ENCODE measurements at places on chromosomes 6 and 20. TPM values are rescaled to one million over a fixed set of nuclear protein-coding genes. Genes with fewer than 3 reads are reported as not detected.

GRCh38 chr6:144246988-144247387, 38.1 kb upstream of the UTRN start:
- no peak overlapping the region for H3K4me3 ChIP-seq
- no peaks in the 10 kb centered on the region for H3K36me3 ChIP-seq
- H3K27ac ChIP-seq: no peak overlapping the region
- H3K4me1 ChIP-seq: peaks cover 28% of the 10 kb centered on the region
- DNase-seq: no peak

DNA sequence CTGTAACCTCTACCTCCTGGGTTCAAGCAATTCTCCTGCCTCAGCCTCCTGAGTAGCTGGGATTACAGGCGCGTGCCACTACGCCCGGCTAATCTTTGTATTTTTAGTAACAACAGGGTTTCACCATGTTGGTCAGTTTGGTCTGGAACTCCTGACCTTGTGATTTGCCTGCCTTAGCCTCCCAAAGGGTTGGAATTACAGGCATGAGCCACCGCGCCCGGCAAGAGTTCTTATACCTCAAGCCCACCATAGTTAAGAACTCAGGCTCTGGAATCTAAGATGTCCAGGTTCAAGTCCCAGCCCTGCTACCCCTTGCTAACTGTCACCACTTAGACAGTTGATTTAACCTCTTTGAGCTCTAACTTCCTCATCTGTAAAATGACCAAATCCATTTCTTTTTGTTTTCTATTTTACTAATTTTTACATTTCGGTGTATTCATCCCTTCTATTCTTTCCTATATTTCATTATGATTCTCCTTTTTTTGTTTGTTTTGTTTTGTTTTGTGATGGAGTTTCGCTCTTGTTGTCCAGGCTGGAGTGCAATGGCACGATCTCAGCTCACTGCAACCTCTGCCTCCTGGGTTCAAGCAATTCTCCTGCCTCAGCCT, 104.8 kb upstream of the ZNF217 start:
- no peak overlapping the region for H3K27ac ChIP-seq
- no peaks in the 10 kb centered on the region for H3K4me1 ChIP-seq
- no peak overlapping the region for H3K4me3 ChIP-seq
- H3K27me3 ChIP-seq: no peaks in the 10 kb centered on the region
- DNase-seq: no peak
- no peaks in the 10 kb centered on the region for H3K36me3 ChIP-seq

DNA sequence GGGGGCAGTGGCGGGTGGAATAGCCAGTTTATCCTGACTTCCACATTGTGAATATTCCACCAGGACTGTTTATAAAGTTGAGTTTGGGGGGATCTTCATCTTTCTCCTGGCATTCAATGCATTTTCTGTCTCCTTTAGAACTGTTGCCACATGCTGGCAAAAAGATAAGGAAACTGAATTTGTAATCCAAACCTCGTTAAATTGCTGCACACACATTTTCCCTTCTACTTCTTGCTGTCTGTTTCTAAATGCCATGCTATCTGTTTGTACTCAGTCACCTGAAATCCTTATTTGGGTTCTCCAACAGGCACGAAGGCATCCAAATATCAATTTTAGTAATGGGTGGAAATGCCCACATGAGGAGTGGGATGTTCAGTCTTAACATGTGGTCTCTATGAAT, 180.2 kb upstream of the CCN2 start:
- peaks cover 50% of the 10 kb centered on the region for H3K4me1 ChIP-seq
- DNase-seq: no peak
- H3K36me3 ChIP-seq: no peaks in the 10 kb centered on the region
- peak overlapping the region; percentile 95 for H3K27ac ChIP-seq

DNA sequence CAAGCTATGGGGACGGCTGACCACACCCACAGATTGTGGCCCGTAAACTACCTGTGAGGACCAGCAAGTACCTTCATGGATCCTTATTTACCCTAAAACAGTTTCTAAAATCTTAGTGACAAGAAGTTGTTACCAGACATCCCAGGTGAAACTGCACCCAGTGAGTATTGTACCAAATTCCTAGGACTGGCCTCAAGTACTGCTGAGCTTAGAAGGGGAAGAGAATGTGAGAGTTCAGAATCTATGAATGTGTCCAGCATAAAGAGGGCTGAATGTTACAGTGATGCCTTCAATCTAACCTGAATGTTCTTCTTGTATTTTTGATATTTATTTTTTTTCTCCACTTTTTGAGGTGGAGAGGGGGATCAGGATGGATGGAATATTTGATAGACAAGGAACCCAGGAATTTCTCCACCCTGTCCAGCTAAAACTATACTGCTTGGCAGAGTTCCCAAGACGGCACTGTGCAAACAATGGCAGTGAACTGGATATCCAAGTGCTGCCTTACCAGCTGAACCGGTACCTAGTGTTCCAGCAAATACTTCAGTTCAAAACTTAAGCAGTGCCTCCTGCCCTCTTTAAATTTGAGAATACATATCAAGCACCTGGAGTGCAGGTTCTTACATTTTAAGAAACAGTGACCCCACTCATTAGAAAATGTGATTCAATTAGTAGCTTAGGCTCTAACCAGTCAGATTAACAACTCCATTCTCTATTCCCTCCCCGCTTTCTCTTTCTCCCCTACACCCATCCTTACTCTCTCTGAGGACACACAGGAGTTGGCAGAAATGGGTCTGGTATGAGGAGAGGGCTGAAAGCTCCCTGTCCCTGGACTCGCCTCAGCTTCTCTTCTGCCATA, 427.3 kb upstream of the FLRT3 start:
- no peak overlapping the region for H3K4me3 ChIP-seq
- H3K36me3 ChIP-seq: peaks cover 1% of the 10 kb centered on the region
- no peak overlapping the region for H3K27ac ChIP-seq
- DNase-seq: no peak
- H3K4me1 ChIP-seq: no peaks in the 10 kb centered on the region
- peaks cover 9% of the 10 kb centered on the region for H3K27me3 ChIP-seq

GRCh38 chr6:148438632-148439031, 96.0 kb downstream of the SASH1 start:
- H3K4me1 ChIP-seq: peaks cover 41% of the 10 kb centered on the region
- H3K4me3 ChIP-seq: no peak overlapping the region
- DNase-seq: no peak
- no peak overlapping the region for H3K27ac ChIP-seq

GRCh38 chr20:47262365-47263013, 94.0 kb downstream of the ZMYND8 start:
- H3K4me3 ChIP-seq: no peak overlapping the region
- no peak for DNase-seq
- no peaks in the 10 kb centered on the region for H3K27me3 ChIP-seq
- peaks cover 29% of the 10 kb centered on the region for H3K36me3 ChIP-seq

DNA sequence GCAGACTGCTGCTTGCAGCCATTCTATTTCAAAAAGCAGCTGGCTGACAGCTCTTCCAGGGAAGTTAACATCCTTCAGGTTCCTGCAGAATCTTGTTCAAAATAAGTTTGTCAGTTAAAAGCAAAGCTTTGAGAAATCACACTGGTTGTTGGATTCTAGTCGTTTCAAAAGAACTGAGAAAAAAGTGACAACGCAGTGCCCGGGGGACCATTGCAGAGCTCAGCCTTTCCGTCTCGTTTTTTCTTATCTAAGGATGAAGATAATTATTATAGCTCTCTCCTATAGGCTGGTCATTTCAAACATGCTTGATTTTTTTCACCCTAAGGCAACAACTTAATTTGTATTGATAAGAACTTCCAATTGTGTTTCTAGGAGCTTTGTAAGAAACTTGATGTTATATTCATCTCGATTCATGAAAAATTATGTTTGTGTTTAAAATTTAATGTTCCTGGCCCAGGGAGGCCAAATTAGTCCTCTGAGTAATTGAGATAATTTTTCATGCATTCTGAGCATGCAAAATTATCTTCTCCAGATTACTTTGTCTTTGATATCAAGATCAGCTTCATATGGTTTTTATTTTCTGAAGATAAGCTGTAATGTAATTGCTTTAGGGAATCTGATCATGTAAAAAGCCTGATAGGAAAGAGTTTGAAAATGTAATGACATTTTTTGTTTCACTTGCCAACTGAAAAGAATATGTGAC, 58.4 kb downstream of the SNAP25 start:
- H3K27me3 ChIP-seq: no peaks in the 10 kb centered on the region
- no peaks in the 10 kb centered on the region for H3K36me3 ChIP-seq
- H3K4me3 ChIP-seq: no peak overlapping the region
- no peak for DNase-seq

DNA sequence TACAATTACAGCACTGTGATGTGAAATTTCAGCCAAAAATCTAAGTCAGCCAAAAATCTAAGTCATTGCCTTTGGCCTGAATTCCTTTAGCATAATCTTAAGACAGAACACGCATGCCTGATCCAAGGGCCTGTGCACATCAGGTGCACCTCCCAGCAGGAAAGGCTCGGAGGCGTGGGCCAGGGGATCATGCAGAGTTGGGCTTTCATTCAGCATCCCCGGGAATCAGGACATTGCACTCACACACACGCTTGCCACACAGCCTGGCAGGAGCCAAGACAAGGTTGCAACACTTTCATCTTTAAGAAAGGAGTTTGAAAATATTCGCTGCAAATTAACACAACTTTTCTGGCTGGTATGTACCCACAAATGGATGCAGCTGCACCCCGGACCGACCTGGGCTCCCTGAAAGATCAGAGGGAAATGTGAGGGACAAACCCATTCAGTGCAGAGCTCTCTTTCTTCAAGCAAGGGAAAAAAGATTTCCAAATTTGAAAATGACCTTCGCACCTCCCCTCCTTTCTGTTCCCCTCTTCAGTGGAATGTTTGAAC, 48.8 kb downstream of the ERMARD start:
- H3K4me1 ChIP-seq: peaks cover 12% of the 10 kb centered on the region
- DNase-seq: no peak
- H3K27me3 ChIP-seq: peaks cover 25% of the 10 kb centered on the region
- no peak overlapping the region for H3K27ac ChIP-seq
- no peaks in the 10 kb centered on the region for H3K36me3 ChIP-seq
- no peak overlapping the region for H3K4me3 ChIP-seq

DNA sequence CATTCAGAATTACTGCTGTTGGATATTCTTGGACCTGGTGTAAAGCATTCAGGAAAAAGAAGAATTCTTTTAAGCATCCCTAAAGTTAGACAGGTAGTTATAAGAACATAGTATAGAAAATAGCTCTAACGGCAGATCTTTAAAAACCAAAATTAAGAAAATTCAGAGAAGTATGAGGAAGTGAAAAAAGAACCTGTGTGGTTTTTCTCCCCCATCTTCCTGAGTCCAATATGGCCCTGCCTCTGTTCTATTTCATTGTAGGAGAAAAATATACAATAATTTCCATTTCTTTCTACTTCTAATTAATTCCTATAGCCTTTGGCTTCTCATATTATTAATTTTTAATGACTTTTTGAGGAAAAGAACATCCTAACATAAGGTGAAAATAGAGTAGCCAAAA, 47.1 kb downstream of the FHL5 start:
- no peak for DNase-seq
- peaks cover 29% of the 10 kb centered on the region for H3K27me3 ChIP-seq
- H3K27ac ChIP-seq: no peak overlapping the region
- no peaks in the 10 kb centered on the region for H3K36me3 ChIP-seq
- H3K4me3 ChIP-seq: no peak overlapping the region

GRCh38 chr6:83804886-83805285, 48.3 kb upstream of the RIPPLY2 start:
- H3K4me3 ChIP-seq: no peak overlapping the region
- H3K4me1 ChIP-seq: no peaks in the 10 kb centered on the region
- peaks cover 12% of the 10 kb centered on the region for H3K27me3 ChIP-seq

DNA sequence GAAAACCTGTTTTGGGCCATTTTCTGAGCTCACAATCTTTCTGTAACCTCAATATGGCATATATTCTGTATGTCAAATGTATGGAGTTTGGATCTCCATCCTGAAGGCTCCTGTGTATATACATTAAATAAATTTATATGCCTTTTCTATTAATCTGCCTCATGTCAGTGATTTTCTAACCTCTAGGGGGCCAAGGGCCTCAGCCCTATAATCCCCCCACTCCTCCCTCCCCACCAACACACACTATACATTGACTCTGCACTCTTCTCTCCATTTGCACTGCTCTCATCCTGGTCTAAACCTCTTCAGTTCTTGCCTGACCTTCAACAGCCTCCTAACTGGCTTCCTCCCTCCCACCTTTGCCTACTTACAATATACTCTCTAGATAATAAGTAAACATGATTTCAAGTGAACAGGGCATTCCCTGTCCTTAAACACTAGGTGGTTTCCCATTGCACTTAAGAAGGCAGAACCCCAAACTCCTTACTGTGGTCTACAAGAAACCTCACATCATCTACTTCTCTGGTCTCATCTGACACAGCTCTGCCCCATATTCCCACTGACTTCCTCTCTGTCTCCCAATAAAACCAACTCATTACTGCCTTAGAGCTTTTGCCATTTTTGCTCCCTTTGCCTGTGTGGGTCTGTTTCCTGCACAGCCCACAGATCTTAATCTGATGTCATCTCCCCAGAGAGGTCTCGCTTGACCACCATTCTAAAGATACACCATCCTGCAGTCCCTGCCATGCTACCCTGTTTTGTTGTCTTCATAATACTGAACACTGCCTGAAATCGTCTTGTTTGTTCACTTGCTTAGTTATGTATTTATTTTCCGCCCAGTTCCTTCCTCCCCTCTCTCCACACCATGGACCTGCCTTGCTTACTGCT, 213.7 kb downstream of the SYNE1 start:
- no peak overlapping the region for H3K4me3 ChIP-seq
- DNase-seq: no peak

DNA sequence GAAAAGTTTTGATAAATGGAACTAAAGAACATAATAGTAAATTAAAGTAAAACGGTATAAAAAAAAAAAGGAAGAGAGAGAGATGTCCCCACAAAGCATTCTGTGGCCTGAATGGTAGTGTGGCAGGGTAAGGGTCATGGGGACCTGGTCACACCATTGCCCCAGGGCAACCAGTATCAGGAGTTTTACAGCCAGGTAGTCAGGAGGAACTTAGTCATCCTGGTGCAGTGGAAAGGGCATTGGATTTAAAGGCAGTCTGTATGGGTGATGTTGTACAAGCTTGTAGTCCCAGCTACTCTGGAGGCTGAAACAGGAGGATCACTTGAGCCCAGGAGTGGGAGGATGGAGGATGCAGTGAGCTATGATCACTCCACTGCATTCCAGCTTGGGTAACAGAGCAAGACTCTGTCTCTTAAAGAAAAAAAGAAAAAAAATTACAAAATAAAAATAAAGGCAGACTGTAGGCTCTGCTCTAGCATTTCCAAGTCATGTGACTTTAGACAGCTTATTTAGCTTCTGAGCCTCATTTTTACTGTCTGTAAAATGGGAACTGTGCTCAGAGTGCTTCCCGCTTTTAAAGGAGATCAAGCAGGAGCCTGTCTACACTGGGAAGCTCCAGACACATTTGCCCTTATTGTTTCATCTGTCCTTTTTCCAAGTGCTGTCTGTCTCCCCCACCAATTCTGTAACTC, 112.8 kb upstream of the ARMC2 start:
- H3K36me3 ChIP-seq: no peaks in the 10 kb centered on the region
- H3K27ac ChIP-seq: no peak overlapping the region
- peaks cover 42% of the 10 kb centered on the region for H3K4me1 ChIP-seq
- H3K27me3 ChIP-seq: no peaks in the 10 kb centered on the region

Gene CCN6
- total RNA-seq: not detected

Gene ARG1
- total RNA-seq: not detected

Gene OR2H1
- total RNA-seq: not detected

Gene ECT2L
- total RNA-seq: not detected

Gene LHFPL5
- not detected for total RNA-seq
